ENCODE measurements at places on chromosomes 2 and 18. TPM values are rescaled to one million over a fixed set of nuclear protein-coding genes. Genes with fewer than 3 reads are reported as not detected.

GRCh38 chr18:23359421-23359820 lies 93.7 kb upstream of the RIOK3 start:
- peaks cover 5% of the 10 kb centered on the region for H3K4me1 ChIP-seq
- H3K27me3 ChIP-seq, result no peaks in the 10 kb centered on the region
- H3K36me3 ChIP-seq, result no peaks in the 10 kb centered on the region
- no peak overlapping the region for H3K4me3 ChIP-seq

DNA sequence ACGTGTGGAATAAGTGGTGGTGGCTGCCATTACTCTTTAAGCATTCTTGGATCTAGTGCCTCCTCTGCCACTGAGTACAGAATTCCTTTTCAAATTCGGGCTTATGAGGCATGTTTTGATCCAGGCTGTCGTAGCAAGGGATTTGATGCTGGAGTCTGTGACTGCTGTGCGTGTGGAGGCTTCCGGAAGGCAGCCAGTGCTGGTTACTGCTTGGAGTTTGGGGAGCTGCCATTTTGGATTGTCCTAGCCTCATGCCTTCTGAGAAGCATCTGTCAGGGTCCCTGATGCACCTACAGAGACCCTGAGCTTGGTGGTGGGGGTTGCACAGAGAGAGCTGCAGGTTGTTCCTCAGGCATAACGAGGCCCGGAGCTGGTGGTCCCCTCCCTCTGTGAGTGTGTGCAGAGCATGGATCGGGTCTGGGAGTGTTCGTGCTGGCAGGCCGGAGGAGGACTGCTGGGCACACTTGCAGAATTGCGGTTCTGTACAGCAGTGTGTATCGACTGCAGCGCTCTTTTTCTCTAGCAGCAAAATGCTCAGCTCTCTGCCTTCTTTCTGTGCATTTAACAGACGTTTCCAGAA lies 7.7 kb downstream of the HPCAL1 start:
- no peaks in the 10 kb centered on the region for H3K27me3 ChIP-seq
- no peaks in the 10 kb centered on the region for H3K36me3 ChIP-seq
- H3K4me3 ChIP-seq, result no peak overlapping the region
- H3K27ac ChIP-seq, result no peak overlapping the region
- no peak for DNase-seq
- H3K4me1 ChIP-seq, result peaks cover 15% of the 10 kb centered on the region

- H3K4me3 ChIP-seq, result no peak overlapping the region
- no peaks in the 10 kb centered on the region for H3K4me1 ChIP-seq
- no peaks in the 10 kb centered on the region for H3K36me3 ChIP-seq
- no peak for DNase-seq
- no peak overlapping the region for H3K27ac ChIP-seq
- no peaks in the 10 kb centered on the region for H3K27me3 ChIP-seq
Measured at GRCh38 chr2:195094330-195094729, 562.7 kb upstream of the SLC39A10 start.

DNA sequence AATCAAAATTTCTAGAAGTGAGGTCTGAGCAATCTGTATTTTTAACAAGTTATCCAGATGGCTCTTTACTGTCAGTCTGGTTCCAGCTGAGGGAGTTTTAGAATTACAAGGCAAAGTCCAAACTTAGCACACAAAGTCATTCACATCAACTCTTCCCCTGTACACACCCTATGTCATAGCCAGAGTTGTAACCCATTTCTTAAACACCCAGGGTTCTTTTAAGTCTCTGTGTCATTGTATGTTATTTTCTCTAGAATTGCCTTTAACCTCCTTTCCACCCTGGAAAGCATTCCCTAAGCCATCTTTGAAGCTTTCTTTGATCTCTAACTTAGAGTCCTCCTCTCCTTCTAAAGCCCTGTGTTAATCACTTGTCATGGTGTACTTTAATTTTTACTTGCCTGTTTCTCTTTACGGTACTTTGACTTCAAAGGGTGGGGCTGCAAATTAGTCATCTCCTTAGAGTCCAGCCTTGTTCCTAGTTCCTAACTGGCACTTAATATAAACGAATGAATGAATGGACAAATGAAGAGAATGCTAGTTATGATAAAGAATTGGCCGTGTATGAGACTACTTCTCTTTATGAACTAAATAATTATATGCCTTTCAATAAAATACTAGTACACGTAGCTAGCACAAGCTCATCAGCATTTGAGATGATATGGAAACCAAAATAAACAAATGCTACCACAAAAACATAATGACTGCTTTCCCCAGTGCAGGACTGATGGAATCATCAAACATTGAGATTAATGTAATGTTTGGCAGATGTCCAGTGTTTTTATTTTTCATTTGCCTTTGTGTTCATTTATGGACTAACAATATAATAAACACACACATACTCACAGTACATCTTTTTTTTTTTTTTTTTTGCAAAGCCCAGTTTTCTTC lies 11.9 kb upstream of the ACTR3 start:
- peak overlapping the region; percentile 42 for H3K27ac ChIP-seq
- H3K4me1 ChIP-seq, result peaks cover 16% of the 10 kb centered on the region
- no peaks in the 10 kb centered on the region for H3K27me3 ChIP-seq

GRCh38 chr2:48695991-48696390 lies 59.5 kb downstream of the LHCGR start:
- no peak overlapping the region for H3K4me3 ChIP-seq
- no peak for DNase-seq
- no peaks in the 10 kb centered on the region for H3K36me3 ChIP-seq
- H3K27ac ChIP-seq, result no peak overlapping the region

GRCh38 chr18:57057890-57058289 lies 89.0 kb upstream of the BOD1L2 start:
- H3K36me3 ChIP-seq, result no peaks in the 10 kb centered on the region
- peaks cover 7% of the 10 kb centered on the region for H3K27me3 ChIP-seq
- no peak for DNase-seq
- H3K4me1 ChIP-seq, result no peaks in the 10 kb centered on the region
- H3K4me3 ChIP-seq, result no peak overlapping the region
- no peak overlapping the region for H3K27ac ChIP-seq

DNA sequence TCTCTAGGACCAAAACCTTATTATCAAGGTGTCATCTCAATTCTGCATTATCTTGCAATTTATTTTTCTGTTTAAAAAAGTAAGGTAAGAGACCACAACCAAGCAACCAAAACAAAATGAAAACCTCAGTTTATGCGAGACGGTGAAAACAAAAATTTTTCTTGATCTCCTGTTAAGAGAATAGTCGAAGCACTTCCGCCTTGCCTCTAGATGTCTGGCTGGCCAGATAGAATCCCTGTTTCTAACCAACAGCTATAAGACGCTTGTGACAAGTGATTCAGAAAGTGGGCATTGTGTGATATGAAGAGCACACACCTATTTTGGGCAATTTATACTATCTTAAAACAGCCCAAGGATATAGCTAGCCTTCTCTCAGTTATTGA lies 51.2 kb downstream of the MGAT5 start:
- peaks cover 7% of the 10 kb centered on the region for H3K4me1 ChIP-seq
- DNase-seq, result no peak
- no peaks in the 10 kb centered on the region for H3K36me3 ChIP-seq

GRCh38 chr2:194002699-194003368 lies 1654.2 kb upstream of the SLC39A10 start:
- H3K4me3 ChIP-seq, result no peak overlapping the region
- no peaks in the 10 kb centered on the region for H3K27me3 ChIP-seq
- no peak overlapping the region for H3K27ac ChIP-seq
- no peaks in the 10 kb centered on the region for H3K36me3 ChIP-seq
- H3K4me1 ChIP-seq, result no peaks in the 10 kb centered on the region
- DNase-seq, result no peak

GRCh38 chr2:25313711-25314513 lies 27.8 kb downstream of the DNMT3A start:
- peak; percentile 78 for DNase-seq
- peaks cover 56% of the 10 kb centered on the region for H3K4me1 ChIP-seq
- no peak overlapping the region for H3K4me3 ChIP-seq
- H3K27ac ChIP-seq, result no peak overlapping the region
- H3K36me3 ChIP-seq, result no peaks in the 10 kb centered on the region

DNA sequence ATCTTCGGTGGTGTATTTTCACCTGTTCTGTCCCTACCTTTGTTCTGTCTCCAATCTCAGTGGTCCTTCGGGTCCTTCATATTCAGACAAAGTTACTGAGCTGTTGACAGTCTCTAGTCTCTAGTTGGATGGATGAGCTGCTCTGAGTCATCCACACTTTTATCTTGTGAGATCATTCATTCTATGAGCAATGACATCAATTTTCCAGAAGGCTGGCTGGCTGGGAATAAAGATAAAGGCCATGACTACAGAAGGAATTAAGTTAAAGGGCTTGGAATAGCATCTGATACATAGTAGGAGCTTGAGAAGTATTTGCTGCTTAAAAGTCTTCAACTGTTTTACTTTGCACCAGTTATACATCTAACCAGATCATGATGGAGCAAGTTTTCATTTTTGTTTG lies 43.1 kb upstream of the SLC39A10 start:
- DNase-seq, result no peak
- H3K27ac ChIP-seq, result no peak overlapping the region
- peaks cover 13% of the 10 kb centered on the region for H3K4me1 ChIP-seq
- no peaks in the 10 kb centered on the region for H3K36me3 ChIP-seq

GRCh38 chr2:166487171-166487570 lies 6.9 kb downstream of the SCN7A start:
- no peak for DNase-seq
- no peak overlapping the region for H3K4me3 ChIP-seq
- H3K27me3 ChIP-seq, result no peaks in the 10 kb centered on the region
- no peaks in the 10 kb centered on the region for H3K36me3 ChIP-seq

- no peaks in the 10 kb centered on the region for H3K27me3 ChIP-seq
- no peak overlapping the region for H3K27ac ChIP-seq
- no peak for DNase-seq
- H3K4me1 ChIP-seq, result no peaks in the 10 kb centered on the region
- no peak overlapping the region for H3K4me3 ChIP-seq
Measured at GRCh38 chr2:88206665-88207347, 36.7 kb downstream of the THNSL2 start.

GRCh38 chr18:45004546-45005080 lies 323.9 kb downstream of the SETBP1 start:
- no peaks in the 10 kb centered on the region for H3K4me1 ChIP-seq
- no peak overlapping the region for H3K27ac ChIP-seq
- H3K4me3 ChIP-seq, result no peak overlapping the region
- H3K36me3 ChIP-seq, result no peaks in the 10 kb centered on the region
- no peaks in the 10 kb centered on the region for H3K27me3 ChIP-seq

Gene SERPINB10
- 0.48 TPM for polyA plus RNA-seq

Gene ABCG8
- polyA plus RNA-seq, result 0.74 TPM

Gene DLGAP1
- polyA plus RNA-seq, result 2.1 TPM

Gene RNF103
- 37.1 TPM for polyA plus RNA-seq

Gene GALNT14
- 4.7 TPM for polyA plus RNA-seq

Gene ZDBF2
- 5.3 TPM for polyA plus RNA-seq

Data from left lung (tissue), 14 donors.